K562 (cell line): ENCODE measurements at places on chromosomes 5 and 9.

DNA sequence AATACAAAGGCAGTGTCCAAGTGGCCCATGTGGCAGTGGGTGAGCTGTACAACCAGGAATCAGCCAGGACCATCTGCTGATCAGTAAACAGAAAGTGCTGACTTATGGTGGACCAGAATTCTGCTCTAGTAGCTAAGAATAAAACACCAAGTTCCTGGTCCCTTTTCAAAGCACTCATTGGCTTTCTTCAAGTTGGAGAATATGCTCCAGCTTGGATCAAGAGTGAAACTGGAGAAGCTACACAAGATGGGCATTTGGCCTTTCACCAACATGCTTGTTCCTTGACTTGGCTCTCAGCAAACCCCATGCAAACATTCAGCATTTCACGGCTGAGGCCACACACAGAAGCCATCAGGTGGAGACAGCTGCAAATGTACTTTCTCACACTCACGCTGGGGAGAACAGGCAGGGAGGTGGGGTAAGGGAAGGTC, 32.1 kb downstream of the MARCHF3 start:
- DNase-seq = no peak

GRCh38 chr5:114449860-114450421, 88.1 kb downstream of the KCNN2 start:
- peak; percentile 10 for DNase-seq

DNA sequence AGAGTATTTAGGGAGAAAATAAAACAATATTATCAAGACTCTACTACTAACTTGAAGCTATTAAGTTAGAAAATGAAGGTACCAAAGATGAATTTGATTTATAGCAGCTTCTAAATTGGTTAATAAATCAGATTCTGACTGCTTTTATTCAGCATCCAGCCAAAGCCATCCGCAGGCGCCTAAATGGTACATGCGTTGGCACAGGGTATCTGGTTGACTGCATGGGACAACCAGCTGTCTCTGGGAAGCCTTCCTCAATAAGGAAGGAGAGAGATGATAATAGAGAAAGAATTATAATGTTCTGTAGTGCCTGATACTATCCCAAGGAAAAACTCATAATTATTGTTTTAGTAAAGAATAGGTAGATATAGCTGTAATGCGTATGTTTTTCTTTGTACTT, 9.1 kb upstream of the TRPM3 start:
- no peak for DNase-seq

DNA sequence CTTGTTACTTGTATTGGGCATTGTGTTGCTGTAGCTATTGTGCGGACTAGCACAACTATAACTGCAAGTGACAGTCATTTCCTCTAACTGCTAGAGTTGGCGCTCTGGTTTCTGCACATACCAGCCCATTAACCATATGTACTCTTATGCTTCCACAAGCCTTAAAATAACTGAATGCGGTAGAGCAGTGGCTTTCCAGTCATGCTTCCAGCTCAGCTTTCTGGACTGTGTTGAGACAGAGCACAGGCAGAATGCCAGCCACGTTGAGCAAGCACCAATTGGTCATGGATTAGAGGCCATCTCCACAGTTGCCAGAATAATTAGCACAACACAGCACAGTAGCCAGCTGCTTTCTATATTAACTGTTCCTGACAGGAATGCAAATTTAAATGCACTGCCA, 12.2 kb downstream of the INVS start:
- DNase-seq = no peak

- peak; percentile 22 for DNase-seq
Measured at GRCh38 chr9:95409650-95410426, 92.3 kb upstream of the FANCC start.

GRCh38 chr9:109906766-109907382, 126.9 kb downstream of the PALM2AKAP2 start:
- no peak for DNase-seq

DNA sequence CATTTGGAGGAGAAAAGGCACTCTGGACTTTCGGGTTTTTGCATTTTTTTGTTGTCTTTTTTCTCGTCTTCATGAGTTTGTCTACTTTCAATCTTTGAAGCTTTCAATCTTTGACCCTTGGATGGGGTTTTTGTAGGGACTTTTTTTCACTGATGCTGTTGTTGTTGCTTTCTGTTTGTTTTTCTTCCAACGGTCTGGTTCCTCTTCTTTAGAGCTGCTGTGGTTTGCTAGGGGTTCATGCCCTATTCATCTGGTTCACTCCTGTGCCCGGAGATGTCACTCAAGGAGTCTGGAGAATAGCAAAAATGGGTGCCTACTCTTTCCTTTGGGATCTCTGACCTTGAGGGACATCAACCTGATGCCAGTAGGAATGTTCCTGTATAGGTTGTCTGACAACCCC, 378.6 kb upstream of the TYRP1 start:
- no peak for DNase-seq

DNA sequence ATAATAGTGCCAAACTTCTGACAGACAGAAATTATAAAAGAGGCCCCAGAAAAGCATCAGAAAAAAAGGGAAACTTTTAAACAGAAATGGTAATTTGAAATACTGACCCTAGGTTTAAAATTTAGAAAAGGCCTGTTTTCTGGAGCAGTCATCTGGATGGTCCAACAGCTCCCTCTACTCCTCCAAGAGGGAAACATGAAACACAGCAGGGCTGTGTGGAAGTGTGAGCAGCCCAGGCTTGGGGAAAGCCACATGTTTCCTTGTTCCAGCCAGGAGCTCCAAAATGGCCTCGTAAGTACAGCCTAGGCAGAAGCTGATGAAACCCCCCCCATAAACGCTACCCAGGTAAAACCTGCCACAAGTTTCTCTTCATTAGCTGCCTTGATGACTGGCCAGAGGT, 499.3 kb upstream of the ADAMTS16 start:
- DNase-seq = peak; percentile 5

GRCh38 chr5:115842952-115843351, 1.2 kb downstream of the AP3S1 start:
- no peak for DNase-seq

DNA sequence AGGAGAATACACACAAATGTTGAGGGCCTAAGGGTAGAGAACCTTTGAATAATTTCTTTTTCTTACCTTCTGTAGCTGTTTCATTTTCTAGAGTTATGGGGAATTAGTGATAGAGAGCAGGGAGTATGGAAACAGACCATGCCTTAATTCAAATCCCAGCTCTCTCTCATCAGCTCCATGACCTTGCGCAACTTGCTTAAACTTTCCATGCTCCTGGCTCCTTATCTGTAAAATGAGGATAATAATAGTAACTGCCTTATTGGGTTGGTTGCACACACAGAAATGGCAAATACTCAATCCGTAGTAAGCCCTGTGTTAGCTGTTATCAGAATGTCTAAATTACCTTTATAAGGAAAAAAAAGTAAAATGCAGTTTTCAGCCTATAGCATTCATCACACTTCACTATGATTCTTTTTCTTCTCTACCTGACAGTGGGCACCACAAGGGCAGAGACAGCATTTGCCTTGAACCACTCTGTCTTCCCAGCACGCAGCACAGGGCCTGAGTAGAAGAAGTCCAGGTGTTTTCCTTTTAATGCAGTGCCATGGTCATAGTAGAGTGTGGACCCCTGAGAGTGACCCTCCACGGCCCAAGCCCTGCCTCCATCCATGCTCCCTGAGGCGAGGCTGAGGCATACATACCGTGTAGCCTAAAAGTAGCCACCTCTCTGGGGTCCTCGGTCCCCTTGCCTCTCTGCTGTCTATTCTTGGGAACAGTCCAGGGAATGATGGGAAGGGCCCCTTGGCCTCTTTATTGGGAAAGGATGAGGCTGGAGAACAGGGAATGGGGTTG, 17.4 kb downstream of the C5orf15 start:
- DNase-seq = no peak

DNA sequence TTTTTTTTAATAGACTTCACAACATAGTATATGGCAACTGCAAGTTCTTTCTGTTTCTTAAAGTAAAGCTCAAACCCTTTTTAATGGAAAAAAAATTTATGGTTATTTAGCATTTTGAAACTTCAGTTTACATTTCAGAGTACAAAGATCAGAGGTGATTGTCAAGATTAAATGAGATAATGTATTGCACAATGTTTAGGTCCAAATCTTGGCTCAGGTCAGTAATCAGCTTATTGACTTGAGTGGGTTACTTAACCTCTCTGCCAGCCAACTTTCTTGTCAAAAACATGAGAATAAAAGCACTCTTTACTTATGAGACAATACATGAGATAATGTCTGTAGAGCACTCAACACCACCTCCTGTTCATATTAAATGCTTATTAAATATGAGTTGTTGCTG, 345.1 kb upstream of the PTPRD start:
- no peak for DNase-seq

- no peak for DNase-seq
Measured at GRCh38 chr9:136538599-136539426, 7.0 kb downstream of the NOTCH1 start.

DNA sequence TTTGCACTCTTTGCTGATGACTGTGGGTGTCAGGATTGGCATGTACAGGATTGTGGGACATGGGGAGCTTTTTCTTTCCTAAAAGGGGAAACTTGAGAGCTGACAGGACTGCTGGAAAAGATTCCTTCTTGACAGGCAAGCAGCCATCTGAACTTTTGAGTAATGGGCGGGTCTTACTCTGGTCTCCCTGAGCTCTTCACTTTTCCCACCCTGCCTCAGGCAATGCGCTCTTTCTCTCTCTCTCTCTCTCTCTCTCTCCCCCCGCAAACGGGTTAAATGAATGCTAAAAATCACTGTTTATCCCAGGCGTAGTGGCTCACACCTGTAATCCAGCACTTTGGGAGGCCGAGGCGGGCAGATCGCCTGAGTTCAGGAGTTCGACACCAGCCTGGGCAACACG, 37.1 kb upstream of the F2RL1 start:
- DNase-seq = no peak

DNA sequence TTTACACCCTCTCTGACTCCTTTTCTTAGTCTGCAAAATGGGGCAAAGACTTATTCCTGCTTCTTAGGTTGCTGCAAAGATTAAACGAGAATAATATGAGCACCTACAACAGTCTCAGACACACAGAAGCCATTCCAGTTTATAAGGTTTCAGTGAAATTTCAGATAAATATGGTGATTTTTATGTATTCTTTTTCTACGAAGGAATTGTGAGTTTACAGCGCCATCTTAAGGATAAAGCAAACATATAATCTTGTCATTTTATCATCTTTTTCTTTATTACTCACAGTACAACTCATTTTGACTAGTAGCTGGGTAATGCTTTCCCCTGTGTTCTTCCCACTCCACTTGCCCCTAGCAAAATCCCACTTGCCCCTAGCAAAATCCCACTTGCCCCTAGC, 29.2 kb upstream of the SMC5 start:
- no peak for DNase-seq

DNA sequence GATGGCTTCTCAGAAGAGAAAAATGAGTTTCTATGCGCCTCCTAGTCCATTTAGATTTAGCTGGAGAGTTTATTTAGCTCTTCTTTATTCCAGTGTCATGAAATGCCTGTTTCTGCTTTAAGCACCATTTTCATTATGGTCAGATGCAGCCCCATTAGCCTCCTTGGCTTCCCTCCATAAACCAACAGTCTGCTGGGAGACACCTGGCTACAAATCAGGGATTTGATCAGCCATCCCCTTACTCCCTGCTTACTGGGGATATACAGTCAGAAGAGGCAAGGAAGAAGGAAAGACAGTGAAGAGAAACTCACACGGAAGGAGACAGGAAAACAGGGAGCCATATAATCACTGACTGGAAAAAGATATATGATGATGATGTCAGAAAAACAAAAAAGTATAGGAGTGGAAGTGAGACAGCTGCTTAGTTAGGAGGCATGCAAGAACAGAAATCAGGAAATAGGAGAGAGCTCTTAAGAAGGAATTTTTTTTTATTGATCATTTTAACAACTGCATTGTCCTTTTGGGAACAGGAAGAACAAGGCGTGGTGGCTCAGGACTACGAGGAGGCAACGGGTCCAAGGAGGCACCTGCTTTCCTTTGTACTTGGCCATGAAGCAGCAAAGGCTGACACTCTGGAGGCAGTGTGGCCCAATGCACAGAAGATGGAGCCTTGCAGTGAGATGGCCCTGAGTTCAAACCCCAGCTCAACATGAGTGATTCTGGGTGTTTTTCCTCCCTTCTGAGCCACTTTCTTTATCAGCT, 56.1 kb downstream of the MED27 start:
- no peak for DNase-seq

GRCh38 chr9:13386316-13386715, 106.8 kb upstream of the MPDZ start:
- no peak for DNase-seq

DNA sequence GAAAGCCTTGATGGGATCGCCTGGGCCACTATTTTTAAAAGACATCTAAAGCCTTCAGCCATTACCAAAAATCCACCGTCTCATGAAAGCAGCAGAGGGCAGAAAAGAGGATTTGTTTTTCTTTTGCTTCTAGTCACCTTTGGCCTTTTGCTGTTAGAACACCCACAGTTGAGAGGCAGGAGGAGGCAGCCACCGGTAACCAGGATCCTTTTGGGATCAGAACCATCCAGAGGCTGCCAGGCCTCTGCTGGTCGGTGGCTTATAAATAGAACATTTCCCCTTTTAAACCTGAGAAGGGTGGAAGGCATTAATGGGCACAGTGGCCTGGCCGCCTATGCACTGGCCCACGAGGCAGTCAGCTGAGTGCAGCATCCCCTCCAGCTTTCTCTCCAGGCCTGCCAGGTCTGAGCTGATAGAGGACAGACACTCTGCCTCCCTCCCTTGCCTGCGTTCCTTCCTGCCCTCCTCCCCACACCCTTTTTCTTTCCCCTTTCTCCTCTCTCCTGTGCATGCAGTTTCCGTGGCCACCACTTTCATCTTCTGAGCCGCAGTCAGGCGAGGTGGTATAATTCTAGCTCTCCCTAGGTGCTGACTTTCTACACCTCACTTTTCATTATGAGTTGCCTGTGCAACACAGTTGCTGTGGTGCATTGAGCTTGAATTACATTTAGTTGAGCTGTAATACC, 253.4 kb downstream of the ARHGAP26 start:
- DNase-seq = no peak

DNA sequence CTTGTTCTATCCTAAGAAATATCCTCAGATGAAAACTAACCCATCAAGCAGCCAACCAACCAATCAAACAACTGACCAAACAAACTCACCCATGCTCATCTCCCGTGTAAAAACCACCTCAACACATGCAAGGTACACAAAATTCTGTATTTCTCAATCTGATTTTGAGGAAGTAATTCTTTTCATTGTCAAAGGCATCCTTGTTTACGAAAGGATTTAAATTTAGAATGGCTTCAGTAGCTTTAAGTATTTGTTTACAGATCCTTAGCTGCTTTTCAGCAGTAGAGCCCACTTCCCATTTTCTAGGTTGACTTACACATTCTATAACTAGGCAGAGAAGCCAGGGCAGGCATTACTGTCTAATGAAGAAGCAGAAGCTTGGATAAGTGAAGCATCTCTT, 78.6 kb downstream of the NTRK2 start:
- DNase-seq = no peak

DNA sequence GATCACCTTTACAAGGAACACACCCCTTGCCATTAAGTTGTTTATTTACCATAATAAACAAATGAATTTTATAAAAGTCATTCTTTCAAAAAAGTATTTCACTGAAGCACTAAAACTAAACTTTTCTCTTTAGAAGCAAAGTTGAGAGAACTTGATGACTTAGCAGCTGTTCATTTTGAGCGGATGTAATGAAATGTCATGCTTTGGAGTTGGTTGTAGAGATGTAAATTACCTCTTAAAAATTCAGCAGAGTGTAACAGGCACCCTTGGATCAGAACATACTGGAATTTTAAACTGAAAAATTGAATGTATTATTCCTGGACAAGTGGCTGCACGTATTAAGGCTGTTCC, 617.2 kb downstream of the PDE4D start:
- no peak for DNase-seq

GRCh38 chr5:135391116-135391868, 7.7 kb downstream of the MACROH2A1 start:
- DNase-seq = no peak

GRCh38 chr5:113507601-113508000, 5.9 kb upstream of the YTHDC2 start:
- DNase-seq = no peak
